ENCODE measurements at places on chromosomes 7 and 10. TPM values are rescaled to one million over a fixed set of nuclear protein-coding genes. Genes with fewer than 3 reads are reported as not detected.

HNRNPH3 gene
- 67.3 TPM for total RNA-seq

NPM3 gene
- total RNA-seq, result 140 TPM

MSS51 gene
- total RNA-seq, result 0.68 TPM

HHEX gene
- total RNA-seq, result 0.28 TPM

GLCCI1 gene
- total RNA-seq, result 7.1 TPM

SKIDA1 gene
- 0.07 TPM for total RNA-seq

STEAP1 gene
- 20.1 TPM for total RNA-seq

UBN2 gene
- total RNA-seq, result 7.2 TPM

PRPS1L1 gene
- total RNA-seq, result not detected

AVL9 gene
- 36.9 TPM for total RNA-seq

CHST15 gene
- total RNA-seq, result 31.5 TPM

GPC2 gene
- 2.1 TPM for total RNA-seq

MUC3A gene
- total RNA-seq, result not detected

TAS2R60 gene
- total RNA-seq, result not detected

TSPAN15 gene
- 4.4 TPM for total RNA-seq

OR9A2 gene
- not detected for total RNA-seq

HMX3 gene
- total RNA-seq, result 0.07 TPM
